C1 segment of cervical spinal cord (tissue), 14 donors: ENCODE measurements at places on chromosomes 4 and X.

DNA sequence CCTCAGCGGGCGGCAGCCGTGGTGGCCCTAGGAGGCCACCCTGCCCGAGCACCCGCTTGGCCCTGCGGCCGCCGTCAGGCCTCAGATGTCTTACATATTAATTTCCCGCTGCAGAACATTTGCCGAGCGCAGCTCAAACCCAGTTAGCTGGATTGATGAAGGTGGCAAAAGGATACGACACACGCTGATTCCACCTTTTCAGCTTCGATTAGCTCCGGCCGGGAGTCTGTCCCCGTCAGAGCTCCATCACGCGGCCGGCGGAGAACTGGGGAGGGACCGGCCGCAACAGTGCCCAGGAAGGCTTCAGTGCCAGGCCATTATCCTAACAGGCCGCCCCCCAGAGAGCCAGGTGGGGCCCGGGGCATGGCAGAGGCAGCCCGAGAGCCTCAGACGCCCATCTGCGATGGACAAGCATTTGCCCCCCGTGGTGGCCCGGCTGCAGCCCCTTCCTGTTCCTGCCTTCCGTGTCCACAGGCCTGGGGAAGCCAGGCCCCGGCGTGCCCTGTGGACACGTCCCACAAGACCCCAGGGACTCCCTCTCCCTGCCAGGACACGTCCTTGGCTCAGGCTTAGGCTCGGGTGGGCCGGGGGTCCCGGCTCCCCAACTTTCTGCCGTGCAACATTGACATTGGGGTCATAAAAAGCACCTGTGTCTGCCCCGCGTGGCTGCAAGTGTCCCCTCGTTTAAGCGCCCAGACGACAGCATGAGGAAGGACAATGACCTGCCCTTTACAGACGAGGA, 133.8 kb upstream of the NKX1-1 start:
- no peak for DNase-seq

DNA sequence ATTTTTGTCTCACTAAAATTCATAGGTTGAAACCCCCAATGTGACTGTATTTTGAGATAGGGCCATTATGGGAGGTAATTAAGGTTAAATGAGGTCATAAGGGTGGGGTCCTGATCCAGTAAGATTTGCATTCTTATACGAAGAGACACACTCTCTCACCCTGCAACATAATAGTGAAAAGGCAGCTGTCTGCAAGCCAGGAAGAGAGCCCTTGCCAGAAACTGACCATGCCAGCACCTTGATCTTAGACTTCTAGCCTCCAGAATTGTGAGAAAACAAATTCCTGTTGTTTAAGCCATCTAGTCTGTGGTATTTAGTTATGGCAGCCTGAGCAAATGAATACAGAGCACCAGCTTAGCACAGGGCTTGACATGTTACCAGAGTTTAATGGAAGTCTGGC, 17.5 kb upstream of the IGSF1 start:
- DNase-seq = no peak

DNA sequence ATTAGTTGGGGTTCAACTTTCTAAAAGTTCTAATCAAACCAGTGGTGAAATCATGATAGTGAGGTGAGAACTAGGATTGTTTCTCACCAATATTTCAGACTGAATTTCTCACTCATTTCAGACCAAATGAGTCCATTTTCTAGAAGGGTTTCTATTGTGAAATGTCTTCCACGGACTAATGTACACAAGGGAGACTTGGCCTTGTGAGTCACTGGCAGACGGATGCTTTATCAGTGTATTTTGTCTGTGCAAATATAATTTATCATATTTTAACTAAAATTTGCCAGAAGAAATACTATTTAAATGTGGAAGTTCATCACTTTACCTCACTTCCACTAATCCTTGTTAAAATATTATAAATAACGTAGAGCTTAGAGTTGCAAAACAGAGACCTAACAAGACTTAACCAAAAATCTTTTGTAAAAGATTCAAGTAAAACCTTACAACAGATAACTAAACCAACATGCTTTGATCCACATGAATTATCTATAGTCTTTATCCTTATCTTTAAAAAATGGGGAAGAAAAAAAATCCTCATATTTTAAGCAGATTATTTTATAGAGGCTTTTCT, 506.0 kb upstream of the FAM241A start:
- no peak for DNase-seq

DNA sequence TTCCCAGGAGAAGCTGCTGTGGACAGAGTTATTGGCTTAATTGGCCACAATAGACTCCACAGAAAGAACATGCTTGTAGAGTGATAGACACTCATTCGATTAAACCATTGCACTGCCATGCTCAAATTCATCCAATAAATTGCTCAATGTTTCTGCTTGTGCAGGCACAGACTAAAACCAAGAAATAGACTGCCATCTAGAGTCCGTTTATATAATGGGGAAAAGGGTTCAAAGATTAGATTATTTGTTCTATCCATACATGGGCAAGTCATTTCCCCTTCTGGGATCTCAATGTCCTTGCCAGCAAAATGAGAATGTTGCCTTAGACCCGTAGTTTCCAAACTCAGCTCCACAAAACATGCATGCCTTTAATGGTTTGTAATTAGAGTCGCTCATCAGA, 8.7 kb downstream of the SMIM10 start:
- no peak for DNase-seq

DNA sequence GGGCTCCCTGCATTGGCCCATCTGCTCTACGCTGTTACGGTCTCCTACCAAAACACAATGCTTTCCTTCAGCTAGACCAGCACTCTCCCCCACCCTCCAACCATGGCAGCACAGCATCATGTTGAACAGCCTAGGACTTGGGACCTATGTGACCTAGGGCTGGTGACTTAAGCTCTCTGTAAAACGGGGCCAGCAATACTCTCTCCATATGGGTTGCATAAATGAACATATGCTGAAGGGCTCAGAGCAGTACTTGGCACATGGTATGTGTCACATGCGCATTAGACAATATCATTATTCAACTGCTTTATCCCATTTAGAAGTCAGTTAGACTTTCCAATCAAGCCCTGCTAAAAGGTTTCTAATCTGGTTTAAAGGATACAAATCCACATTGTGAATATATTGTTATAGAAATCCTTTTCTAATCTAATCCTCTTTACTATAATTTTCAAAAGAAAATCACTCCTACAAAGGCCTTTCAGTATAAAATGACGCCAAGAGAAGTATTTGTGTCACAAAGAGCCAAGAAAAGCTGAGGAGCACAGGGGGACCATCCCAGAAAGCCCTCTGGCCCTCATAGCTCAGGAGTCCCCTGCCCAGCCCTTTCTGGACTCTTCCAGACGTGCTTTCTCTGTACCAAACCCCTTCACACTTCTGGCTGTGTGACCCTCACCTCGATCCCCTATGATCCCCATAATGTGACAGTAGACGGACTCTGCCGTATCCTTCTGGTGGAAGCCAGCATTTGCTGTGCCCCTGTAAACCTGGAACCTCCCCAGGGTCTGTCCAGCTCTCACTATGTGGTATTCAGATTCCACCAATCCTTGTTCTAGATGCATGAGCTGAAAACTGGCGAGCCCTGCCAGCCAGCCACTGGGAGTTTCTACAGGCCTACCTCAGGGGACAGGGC, 42.3 kb downstream of the NSG1 start:
- DNase-seq = no peak

DNA sequence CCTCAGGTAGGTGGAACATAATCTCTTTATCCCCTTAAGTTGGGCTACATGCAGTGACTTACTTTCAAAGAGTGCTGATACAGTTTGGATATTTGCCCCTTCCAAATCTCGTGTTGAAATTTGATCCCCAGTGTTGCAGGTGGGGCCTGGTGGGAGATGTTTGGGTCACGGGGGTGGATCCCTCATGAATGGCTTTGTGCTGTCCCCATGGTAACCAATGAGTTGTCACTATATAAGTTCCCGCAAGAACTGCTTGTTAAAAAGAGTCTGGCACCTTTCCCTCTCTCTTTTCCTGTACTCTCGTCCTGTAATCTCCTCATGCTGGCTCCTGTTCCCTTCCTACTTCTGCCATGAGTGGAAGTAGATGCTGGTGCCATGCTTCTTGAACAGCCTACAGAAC, 71.3 kb downstream of the GLRA3 start:
- no peak for DNase-seq

- no peak for DNase-seq
Observed at GRCh38 chr4:186819342-186820086, 95.9 kb upstream of the FAT1 start.

DNA sequence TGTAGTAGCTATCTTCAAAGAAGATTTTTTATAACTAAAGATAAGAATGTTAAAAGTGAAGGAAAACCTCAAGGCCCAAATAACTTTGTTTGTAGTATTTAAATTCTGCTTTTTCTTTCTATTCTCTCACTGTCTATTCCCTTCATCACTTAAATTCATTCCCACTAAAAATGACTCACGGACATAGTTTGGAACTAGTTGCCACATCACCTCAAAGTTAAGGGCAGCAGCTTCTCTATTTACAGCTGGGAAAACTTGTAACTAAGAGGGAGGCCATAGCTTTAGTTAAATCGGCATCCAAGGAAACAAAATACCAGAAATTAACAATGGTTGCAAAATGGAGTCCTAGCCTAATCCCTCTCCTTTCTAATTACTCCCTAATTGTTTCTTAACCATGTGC, 325.4 kb upstream of the MAGEB2 start:
- DNase-seq = no peak

GRCh38 chrX:11398785-11399184, 105.6 kb downstream of the AMELX start:
- DNase-seq = no peak

DNA sequence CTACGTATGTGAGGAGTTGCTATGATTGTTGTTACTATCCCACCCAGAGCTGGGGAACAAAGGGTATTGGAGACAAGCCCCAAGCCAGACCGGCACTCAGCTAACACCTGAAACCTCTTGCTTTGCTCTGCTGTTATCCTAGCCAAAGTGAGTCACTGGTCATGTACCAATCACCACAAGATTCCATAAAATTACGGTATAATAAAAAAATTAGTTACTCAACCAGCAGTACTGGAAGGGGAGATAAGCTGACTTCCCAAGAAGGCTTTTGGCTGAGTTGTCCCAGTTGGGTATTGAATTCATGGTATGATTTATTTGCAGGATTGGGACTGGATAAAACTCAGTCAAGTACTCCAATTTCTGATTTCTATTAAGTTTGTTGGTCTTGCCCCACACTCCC, 5.3 kb downstream of the EDA2R start:
- no peak for DNase-seq

DNA sequence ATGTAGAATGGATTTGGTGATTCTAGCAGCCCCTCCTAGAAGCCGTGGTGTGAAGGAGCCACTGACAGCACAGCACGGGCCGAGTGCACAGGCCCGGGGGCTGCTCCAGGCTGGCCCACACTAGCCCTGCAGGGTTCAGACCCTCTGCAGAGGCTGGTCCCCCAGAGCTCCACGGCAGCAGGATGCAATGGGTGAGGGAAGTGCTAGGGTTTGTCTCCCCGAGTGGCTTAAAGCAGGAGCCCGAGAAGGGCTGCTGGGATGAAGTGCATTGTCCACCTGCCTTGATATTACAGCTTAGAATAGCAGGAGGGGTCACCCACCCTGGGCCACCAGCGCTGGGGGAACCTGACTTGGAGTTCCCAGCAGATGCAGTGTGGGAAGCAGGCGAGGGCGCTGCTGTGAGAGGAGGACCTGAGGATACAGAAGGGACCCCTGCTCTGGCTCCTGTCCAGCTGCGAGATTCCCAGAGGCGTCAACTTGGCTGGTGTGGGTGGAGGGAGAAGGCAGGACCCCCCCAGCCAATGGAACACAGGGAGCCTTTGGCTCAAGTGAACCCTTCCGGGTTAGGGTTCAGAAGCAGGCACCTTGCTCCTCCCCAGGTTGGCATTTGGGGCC, 30.0 kb downstream of the WDR1 start:
- DNase-seq = no peak

DNA sequence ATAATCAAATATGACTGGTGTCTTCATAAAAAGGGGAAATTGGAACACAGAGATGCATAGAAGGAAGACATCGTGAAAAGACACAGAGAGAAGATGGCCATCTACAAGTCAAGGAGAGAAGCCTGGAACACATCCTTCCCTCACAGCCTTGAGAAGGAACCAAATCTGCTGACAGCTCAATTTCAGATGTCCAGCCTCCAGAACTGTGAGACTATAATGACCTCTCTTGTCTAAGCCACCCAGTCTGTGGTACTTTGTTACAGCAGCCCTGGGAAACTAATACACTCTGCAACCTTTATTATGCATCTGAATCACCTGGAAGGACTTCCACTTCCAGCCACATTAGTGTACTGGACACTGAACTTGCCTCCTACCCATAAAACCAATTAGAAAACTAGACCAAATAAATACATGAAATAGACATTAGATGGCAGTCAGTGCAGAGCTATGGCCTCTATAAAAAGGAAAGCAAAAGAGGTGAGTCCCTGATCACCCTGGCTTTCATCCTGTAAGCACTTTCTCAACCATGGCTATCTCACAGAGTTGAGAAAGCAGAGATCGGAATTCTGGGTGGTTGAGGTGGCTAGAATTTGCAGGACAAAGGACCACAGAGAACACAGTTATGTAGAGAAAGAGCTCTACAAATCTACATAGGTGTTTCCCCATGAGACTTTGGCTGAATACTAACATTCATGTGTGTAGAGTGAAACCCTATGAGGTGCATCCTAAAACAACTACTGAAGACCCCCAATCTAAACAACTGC, 25.7 kb downstream of the GAB3 start:
- no peak for DNase-seq

DNA sequence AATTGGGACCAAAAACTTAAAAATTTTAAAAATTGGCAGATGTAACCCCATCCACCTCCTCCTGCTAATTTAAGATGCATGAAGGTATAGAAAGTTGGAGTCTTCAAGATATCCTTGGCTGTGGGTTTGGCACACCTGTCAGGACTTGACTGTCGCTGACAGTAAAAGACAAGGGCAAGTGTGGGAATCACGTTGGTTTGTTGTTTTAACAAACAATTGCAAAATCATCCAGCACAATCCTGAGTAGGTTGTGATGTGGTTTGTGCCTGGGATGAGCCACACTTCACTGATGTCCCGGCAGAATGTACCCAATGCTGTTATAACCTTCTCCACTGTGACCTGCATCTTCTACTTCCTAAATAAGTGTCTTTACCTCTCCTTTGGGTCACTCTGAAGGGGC, 24.0 kb downstream of the HOPX start:
- DNase-seq = no peak

DNA sequence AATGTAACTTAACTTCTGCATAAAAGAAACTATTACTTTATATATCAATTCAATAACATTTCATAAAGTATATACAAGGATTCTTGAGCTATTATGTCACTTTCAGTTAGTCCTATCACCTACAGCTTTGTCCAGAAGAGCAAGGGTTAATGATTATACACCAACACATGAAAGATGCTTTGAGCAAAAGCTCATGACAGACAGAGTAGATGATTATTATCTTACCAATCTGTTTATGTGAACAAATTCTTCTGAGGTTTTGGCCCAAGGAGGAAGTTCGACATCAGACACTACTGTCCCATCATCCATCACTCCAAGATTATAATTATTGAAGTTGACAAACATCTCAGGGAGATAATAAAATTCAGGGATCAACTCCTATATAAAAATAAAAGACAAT, 166.7 kb upstream of the MAB21L2 start:
- DNase-seq = no peak

DNA sequence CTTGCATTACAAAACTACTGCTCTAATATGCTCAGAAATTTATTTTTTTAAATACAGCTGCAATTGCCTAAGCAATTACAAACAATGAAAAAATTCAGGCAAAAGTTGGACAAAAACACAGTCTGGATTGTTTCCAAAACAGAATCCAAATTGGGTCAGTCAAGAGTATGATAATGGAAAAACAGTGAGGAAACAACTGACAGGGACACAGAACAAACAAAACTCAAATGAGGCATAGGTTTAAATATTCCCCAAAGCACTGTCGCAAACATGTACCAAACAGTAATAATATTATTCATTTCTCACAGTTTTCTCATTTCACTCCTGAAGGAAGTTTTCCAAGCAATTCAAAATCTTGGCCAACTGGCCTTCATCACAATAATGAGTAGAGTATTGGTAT, 386.6 kb downstream of the CENPC start:
- DNase-seq = no peak
